ENCODE measurements at places on chromosomes 1 and 21.

GRCh38 chr1:211527006-211527405 is 35.0 kb upstream of the RD3 start:
- DNase-seq = no peak

- no peak for DNase-seq
Measured at GRCh38 chr1:171939740-171940139, 98.4 kb downstream of the DNM3 start.

- DNase-seq = no peak
Measured at GRCh38 chr1:203099805-203100515, 14.1 kb upstream of the MYOG start.

- DNase-seq = no peak
Measured at GRCh38 chr1:101841824-101842223, 154.9 kb downstream of the OLFM3 start.

DNA sequence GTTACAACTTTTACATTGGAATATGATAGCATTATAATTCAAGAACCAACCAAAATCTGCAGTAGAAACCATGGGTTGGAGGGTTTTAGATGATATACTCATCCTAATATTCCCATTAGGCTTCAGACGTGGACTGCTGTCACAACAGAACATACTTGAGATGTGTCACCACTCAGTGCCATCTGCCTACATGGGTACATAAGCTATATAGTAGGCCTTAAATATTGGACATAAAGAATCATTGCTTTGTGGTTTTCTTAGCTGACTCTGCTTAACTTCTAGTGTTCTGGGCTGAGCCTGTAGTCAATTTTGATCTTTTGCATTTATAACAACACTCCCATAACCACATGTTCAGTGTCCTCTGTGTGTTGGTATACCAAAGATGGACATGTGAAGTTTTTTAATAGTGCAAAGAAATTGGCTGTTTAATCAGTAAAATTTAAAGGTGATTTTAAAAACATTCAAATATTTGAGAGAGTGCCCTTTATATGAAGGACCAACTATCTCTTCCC is 14.2 kb downstream of the RAP1A start:
- DNase-seq = no peak

GRCh38 chr1:35753626-35754260 is 16.0 kb downstream of the CLSPN start:
- no peak for DNase-seq

DNA sequence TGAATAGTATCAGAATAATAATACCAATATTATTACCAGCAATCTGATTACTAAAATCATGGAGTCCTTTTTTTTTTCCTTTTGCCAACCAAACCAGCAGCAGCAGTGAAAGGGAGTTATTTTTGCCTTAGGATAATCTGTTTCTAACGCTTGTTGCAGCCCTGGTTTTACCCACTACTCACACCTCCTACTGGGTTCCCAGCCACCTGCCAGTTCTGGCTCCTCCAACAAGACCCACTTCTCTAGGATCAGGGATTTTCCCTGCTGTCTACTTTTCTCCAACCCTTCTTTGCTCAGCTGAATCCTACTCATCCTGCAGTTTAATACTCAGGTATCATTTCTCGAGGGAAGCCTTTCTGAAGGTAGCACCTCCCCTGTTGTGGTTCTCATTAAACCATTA is 96.8 kb upstream of the BCAR3 start:
- no peak for DNase-seq

DNA sequence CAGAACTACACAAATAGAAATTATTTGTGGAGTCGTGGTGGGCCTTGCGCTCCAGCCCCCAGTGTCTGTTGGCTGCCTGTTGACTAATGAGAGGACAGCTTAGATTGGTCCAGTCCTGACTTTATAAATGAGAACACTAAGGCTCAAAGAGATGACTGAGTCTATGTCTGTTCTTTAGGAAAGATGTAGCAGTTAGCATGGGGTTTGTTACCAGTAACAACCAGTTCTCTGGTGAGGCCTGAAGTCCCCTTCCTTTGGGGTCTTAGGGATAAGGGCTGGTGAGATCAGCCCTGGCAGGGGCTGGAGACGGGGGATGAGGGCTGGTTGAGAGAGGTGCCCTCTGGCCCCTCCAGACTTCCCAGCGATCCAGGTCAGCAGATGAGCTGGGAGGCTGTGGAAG is 9.1 kb downstream of the TOR3A start:
- no peak for DNase-seq

DNA sequence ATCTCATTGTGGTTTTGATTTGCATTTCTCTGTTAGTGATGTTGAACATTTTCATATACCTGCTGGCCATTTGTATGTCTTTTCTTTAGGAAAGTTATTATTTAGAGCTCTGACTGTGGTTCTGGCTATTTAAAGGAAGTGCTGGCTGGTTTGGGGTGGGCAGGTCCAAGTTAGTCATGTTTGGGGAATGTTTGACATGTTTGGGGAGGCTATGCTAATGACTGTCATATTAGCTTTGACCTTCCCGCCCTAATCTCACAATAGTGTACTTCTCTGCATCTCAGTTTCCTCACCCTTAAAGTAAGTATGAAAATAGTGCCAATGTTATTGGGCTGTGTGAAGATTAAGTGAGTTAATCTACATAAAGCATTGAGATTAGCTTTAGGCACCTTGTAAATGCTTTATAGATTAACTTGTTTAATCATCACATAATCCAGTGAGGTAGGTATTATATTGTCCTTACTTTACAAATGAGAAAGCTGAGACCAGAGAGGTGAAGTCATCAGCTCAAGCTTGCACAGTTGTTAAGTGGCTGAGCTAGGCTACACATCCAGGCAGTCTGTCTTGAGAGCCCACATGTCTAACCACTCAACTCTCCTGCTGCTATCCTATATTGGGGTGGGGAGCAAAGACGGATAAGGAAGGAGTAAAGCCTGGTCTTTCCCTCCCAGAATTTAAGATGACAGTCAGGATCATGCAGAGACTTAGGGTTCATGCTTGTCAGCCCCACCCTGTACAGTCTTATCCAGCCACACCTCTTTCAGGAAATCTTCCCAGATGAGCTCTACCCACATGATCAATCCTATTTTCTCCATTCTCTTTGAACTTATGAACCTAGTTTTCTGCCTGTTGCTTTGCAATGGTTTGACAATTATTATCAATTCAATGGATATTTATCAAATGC is 22.8 kb upstream of the CRNN start:
- no peak for DNase-seq

DNA sequence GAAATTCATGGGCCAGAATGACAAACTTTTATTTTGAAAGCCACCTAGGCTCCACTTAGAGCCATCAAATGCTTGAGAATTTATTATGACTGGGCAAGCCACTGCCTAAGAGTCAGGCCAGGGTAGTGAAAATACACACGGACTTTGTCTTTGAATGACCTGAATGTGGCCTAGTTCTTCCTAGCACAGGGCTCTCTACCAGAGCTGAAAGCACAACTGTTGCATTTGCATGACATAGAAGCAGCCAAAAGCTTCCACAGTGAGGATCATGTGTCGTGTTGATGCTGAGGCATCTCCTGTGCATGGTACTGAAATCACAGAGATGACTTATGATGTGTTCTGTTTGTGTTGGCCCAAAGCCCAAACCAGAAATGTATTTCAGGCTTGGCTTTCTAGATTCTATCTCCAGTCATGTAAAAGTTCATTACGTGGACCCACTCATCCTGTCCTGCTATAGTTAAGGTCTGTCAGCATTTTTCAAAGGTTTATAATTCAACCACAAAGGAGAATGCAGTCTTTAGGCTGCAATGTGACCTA is 164.0 kb upstream of the UBE2U start:
- DNase-seq = no peak

- DNase-seq = no peak
Measured at GRCh38 chr1:30636621-30637020, 86.8 kb downstream of the MATN1 start.

DNA sequence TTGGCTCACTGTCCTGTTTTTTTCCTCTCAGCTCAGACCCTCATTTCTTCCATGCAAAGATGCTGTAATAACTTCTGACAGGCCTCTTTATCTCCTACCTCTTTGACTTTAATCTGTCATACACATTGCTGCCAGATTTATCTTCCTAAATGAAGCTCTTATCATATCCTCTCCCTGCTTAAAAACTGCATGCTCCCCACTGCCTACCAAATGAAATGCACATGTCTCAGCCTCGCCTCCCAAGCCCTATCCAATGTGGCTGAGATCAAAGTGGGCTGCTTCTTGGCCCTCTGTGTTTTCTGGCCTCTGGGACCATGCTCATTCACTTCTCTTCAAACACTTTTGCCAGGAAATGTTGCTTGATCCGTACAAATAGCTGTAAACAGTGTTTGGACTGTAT is 38.3 kb downstream of the IRF2BP2 start:
- no peak for DNase-seq

- DNase-seq = no peak
Measured at GRCh38 chr1:78918157-78918556, 88.4 kb downstream of the ADGRL4 start.

GRCh38 chr1:241648159-241648558 is 3.9 kb upstream of the WDR64 start:
- DNase-seq = no peak
